ENCODE measurements at places on chromosomes 3 and 15.

DNA sequence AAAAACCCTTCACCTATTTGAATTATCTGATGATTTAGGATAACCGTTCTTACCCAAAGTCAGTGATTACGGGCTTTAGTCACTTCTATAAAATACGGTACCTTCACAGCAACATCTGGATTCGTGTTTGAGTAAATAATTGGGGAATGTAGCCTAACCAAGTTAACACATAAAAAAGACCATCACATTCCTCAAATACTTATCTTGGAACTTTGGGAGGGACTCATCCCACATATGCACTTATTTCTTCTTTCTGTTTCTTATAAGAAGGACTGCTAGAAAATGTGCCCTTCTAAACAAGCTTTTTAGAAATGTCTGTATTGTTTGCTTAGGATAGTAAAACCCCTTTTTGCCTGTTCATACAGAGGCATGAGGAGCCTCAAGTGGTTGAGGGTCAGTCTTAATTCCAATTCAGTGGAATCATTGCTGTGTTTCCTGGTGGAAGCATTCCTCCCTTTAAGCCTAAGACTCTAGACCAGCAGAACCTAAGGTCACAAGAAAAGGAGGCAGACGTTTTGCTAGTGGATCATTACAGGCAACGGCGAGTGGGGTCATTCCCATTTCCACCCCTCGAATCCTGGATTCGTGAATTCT lies 67.5 kb downstream of the TMEM44 start:
- DNase-seq: no peak

DNA sequence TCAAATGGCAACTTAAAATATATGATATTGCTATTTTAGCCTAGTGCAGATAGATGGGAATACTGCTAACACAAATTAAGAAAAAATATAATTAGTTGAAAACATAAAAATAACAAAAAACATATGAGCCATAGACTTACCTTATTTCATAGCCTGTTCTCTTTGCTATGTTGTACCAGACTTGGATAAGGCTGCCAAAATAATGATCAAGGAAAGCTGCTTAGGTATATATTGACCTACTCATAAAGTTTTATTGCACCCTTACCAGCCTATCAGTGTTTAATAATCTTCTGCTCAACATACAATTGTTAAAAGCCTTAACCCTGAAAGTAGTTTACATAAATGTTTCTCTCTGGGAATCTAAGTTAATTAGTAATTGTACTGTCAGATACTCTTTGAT lies at the start of gene SI:
SI (minus strand) TSS at position 204 of the 400 bp plus-strand sequence. CDS start 2,484 bp downstream, outside the sequence.
- DNase-seq: no peak

DNA sequence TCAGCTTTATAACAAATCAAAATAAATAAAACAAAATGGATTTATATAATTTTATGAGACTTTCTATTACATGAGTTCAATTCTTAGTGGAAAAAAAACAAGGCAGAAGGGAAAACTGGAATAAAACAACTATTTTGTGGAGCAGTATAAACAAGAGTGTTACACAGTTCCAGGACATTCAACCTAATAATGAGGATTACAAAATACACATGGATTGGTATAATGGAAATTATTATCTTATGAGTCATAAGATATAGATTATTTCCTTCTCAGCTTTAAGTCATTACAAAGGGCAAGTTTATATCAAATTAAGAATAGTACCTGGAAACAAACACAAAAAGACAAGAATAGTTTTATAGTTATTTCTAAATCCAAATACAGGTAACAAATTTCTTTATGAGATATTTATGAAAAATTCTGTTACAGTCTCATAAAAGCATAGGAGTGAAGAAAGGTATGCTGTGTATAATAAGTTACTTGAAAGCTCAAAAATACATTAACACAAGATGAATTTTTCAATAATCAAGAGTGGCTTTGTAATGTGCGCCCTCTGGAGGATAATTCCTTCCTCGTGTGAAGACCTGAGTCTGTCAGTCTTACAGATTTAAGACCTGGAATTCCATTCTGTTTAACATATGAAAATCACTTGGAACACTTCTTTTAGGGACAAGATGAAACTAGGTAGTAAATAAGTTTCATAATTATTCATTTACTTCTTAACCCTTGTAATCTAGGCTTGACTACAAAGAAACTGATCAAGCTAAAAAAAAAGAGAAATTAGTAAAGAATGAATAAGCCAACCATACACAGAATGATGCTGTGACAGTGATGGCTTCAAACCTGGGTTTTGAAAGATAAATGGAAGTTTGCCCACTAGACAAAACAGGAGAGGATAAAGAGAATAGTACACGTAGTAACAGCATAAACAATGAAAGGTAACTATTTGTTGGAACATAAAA lies 9.5 kb downstream of the COPS2 start:
- peak; percentile 48 for DNase-seq

DNA sequence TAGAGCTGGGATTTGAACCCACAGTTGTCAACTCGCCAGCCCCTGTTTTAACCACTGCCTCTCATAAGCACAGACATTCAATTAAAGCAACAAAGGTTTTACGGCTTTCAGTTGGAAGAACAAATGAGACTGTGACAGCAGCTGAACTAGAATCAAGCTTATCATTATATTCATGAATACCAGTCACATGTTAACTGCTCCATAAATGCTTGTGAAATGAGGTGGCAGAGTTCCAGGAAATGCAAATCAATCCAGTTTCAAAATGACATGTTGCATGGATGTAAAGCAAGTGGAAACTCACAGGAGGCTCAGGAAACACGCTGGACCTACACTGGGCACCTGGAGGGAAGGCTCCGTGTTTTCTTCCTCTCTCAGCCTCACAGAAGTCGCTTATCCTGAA lies 3.9 kb downstream of the GP5 start:
- no peak for DNase-seq

- no peak for DNase-seq
These were observed 124.7 kb downstream of the WNT5A start for GRCh38 chr3:55362210-55362960.

DNA sequence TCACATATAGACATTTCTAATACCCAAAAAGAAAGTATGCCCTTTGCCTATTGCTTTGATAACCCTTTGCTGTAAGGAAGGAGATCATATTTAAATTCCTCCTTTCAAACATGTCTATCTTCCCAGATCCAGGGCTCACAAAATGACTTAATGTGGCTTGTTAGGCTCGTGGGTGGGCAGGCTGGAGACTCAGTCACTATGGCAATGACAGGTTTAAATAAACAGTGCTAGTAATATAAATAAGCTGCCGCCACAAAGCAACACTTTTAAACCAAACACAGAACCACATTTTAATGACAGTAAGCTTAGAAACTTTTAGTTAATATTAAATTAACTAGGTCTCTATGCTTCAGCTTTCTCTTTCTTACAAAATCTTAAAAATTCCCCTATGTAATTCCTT lies 616.0 kb upstream of the NAALADL2 start:
- DNase-seq: no peak
